Activated gamma-delta T cell (primary cell): ENCODE measurements at places on chromosomes 7 and 10.

DNA sequence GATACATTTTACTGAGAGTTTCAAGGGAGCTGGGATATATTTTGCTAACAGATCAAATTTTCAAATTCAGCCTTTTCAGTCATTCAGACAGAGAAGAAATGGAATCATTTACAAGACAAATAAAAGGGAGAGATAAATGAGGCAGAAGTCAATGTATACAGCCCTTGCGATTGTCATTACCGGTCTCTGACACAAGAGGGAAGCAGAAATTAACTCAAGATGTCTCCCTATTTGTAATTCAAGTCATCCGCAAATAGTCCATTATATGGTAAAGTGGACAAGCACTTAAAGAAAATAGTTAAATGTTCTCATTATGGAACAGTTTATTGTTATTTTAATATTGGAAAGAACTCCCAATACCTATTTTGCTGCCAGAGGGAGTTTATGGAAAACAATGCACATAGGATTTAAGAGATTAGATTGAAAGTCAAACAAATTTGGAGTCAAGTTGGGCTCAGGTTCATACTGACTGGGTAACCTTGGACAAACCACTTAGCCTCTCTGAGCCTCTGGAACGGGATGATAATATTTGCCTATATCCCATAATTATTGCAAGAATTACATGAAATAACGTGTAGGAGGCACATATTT lies 89.3 kb upstream of the PRKCQ start:
- no peak for DNase-seq

DNA sequence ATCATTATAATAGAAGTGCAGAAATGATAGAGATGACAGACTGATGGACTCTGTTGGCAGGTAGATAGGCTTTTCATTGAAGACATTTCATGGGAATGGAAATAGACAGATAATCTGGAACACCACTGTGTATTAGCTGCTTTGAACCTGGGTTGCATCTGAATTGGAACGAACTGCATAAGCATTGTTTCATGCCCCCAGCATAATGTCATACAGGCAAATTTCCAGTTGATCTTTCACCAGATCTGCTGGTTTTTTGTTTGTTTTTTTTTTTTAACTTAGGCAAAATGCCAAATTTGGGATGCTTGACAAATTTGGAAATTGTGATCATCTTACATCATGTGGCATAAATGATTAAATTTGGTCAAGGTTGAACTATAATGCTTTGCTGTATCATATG lies 172.1 kb upstream of the AOAH start:
- no peak for DNase-seq

GRCh38 chr7:40544221-40544723 lies 409.5 kb downstream of the SUGCT start:
- DNase-seq, result no peak

DNA sequence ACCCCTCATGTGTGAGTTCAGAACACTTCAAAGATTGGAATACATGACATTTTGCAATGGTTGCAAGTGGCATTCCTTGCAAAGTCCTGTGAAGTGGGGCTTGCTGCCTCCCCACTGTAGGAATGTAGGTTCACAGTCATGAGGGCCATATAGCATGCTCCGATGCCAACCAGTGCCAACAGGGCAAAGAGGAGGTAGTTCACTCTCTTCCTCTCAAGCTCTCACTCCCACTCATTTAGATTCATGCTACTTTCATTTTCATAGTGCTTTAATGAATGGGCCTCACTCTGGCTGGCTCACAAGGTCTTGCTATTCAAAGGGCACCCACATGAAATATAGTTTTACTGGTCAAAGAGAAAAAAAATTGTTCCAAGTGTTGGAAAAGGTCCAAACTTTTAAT lies 169.9 kb upstream of the AOAH start:
- DNase-seq, result no peak

GRCh38 chr10:28938745-28939144 lies 261.4 kb downstream of the BAMBI start:
- DNase-seq, result no peak

DNA sequence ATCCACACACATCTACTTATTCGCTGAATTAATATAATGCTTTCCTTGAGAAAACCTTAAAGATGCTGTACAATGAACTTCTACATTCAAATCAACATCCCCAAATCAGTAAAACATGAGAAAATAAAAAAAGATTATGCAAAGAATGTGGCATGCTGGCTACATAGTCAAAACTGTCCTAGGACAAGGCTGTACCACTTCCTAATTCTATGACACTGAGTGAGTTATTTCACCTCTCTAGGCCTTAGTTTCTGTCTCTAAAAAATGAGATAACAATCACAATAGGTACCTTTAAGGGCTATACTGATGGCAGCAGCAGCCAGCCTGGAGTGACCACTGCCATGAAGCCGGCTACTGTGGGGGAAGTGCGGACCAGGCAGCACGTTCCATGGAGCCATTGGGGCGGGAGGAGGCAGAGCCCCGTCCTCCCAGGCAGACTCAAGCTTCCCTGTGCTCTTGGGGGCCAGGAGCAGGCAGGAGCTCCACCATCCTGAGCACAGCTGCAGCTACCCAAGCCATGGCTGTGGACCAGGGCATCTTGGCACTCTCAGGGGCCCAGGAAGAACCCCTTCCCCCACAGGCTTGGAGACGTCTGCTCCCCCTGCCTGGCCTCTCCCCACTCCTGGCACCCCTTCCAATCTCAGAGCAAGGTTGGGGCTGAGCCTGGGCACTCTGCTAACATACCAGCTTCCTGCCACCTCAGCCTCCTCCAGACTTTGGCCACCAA lies 110.2 kb downstream of the ELAPOR2 start:
- DNase-seq, result no peak

GRCh38 chr7:22601408-22601807 lies 101.4 kb upstream of the STEAP1B start:
- no peak for DNase-seq

- DNase-seq, result no peak
Measured at GRCh38 chr10:19847321-19847720, 31.1 kb downstream of the PLXDC2 start.

GRCh38 chr10:132282667-132283603 lies 24.8 kb downstream of the STK32C start:
- no peak for DNase-seq

GRCh38 chr10:5147981-5148677 lies 36.8 kb downstream of the AKR1C8 start:
- DNase-seq, result no peak

GRCh38 chr10:10702211-10702610 lies 315.5 kb upstream of the CELF2 start:
- no peak for DNase-seq

DNA sequence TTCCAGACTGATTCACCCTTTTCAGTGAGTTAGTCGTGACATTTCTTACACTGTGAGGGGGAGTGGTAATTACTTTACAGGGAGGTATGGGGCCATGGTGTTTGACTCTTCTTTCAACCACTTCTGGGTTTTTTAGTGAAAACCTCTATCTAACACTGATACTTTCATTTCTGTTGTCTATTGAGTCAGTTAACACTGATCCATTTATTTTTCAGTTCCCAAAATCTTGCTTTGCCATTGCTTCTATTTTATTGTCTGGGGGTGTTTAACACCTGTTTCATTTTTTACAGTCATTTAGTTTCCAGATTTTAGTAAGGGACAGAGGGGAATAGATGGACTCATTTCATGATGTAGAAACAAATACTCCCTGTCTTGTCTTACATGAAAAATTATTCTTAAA lies 61.5 kb downstream of the HELLS start:
- DNase-seq, result no peak

GRCh38 chr10:88461426-88461825 lies 121.7 kb downstream of the RNLS start:
- no peak for DNase-seq

- no peak for DNase-seq
Measured at GRCh38 chr10:29112827-29113615, 175.8 kb upstream of the LYZL1 start.

GRCh38 chr10:24731942-24732341 lies 8.3 kb upstream of the ARHGAP21 start:
- DNase-seq, result no peak

- no peak for DNase-seq
Measured at GRCh38 chr7:144842377-144842851, 6.6 kb upstream of the TPK1 start.

DNA sequence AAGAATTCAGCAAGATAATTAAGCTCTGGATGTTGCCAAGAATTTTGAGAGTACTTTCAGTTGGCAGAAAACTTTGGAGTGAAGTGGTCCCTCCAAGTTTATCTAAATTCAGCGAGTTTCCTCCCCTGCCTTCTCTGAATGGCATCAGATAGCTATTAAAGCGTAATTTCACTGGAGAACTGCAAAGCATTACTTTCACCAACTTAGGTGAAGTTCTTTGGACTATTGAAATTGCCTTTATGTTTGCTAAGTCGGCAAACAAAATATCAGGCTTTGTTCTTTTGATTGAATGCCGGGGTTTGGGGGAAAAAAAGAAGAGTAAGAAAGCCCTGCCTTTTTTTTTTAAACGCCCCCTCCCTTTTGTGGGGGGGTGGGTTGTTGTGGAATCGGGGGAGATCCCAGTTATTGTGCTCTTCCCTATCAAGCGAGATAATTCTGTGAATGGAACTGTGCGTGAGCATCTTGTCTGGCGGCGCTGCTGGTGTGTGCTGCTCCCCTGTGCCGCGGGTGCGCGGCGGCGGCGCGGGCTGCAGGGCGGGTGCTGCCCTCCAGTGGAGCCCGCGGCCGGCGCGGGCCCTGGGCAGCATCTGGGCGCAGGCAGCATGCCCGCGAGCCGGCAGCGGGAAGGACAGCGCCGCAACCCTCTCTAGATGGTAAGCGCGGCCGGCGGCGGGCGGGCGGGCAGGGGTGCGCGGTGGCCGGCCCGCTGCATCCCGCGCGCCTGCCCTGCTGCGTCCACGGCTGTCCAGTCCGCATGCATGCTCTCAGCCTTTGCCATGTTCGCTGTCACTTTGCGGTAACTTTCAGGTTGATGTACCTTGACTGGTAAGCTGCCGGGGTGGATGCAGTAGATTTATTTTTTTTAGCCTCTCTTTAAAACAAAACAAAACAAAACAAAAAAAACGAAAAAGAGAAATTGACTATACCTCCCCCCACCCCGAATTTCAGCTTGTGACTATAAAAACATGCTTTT lies 176.5 kb downstream of the TCF7L2 start:
- DNase-seq, result peak; percentile 17
